IMR-90 (cell line): ENCODE measurements at places on chromosomes 4 and X. TPM values are rescaled to one million over a fixed set of nuclear protein-coding genes. Genes with fewer than 3 reads are reported as not detected.

BEND2 gene
- not detected in 2 replicates for total RNA-seq

CENPVL1 gene
- total RNA-seq = not detected in 2 replicates

DNAAF6 gene
- not detected in 2 replicates for total RNA-seq

- peak; percentile 4 for DNase-seq
These were observed 17.9 kb downstream of the METAP1 start for GRCh38 chr4:99013402-99013843.

DNA sequence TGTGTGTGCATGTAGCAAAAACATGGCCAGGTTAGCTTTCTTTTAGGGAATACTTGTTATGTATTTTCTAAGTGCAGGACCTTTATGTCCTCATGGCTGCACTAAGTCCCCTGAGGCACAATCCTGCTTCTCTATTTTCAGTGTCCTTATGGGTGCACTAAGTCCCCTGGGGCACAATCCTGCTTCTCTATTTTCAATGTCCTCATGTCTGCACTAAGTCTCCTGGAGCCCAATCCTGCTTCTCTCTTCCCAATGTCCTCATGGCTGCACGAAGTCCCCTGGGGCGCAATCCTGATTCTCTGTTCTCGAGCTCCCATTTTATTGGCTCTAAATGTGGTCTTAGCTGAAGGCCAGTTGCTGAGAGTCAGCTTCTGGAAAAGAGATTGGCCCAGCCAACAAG is 49.7 kb upstream of the GPRIN3 start:
- DNase-seq = no peak

BTC gene
- total RNA-seq = not detected in 2 replicates

DNA sequence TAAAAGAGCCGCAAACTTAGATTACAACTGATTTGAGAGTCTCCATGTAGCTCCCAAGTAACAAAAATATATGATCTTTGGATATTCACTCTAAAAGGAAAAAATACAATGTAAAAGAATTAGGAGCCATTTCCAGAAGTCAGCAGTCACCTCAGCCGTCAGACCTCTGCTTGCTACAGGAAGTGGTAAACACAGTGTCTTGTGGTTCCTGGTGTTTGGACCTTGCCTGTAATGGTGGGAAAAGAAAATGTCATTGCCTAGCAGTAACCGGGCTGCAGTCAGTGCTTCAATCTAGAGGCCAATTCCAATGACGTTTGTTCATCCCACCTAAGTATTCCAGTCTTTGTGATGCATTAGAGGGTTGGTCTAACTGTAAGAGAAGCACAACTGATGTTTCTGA is 28.9 kb upstream of the SMIM31 start:
- DNase-seq = no peak

GRCh38 chrX:19127649-19128168 is 5.4 kb upstream of the ADGRG2 start:
- DNase-seq = no peak
